ENCODE measurements at places on chromosomes 1 and 21. TPM values are rescaled to one million over a fixed set of nuclear protein-coding genes. Genes with fewer than 3 reads are reported as not detected.

The APOBEC4 gene
- not detected for total RNA-seq

The FAM43B gene
- 2.5 TPM for total RNA-seq

The GJB5 gene
- not detected for total RNA-seq

The ACTA1 gene
- total RNA-seq = not detected

The RAP1GAP gene
- total RNA-seq = 39.2 TPM

The ADGRL2 gene
- total RNA-seq = 71.2 TPM

The ANP32E gene
- 41.7 TPM for total RNA-seq

The SLC26A9 gene
- total RNA-seq = 0.69 TPM

The ACTL8 gene
- not detected for total RNA-seq

The PRDM16 gene
- 21.9 TPM for total RNA-seq

The RHBG gene
- 4.2 TPM for total RNA-seq

The UMODL1 gene
- not detected for total RNA-seq

The RNF186 gene
- total RNA-seq = 2.7 TPM

The MTARC1 gene
- 11.0 TPM for total RNA-seq

The LMOD1 gene
- 33.3 TPM for total RNA-seq

The SYT2 gene
- 0.19 TPM for total RNA-seq

The ARHGEF19 gene
- 8.2 TPM for total RNA-seq

The PTTG1IP gene
- 378 TPM for total RNA-seq

The LYPD8 gene
- 3.2 TPM for total RNA-seq

The GRHL3 gene
- 1.7 TPM for total RNA-seq

The FAM72C gene
- 0.38 TPM for total RNA-seq

The IQGAP3 gene
- 1.7 TPM for total RNA-seq

The OLIG2 gene
- total RNA-seq = not detected

The CLCA1 gene
- not detected for total RNA-seq

The OR2L13 gene
- total RNA-seq = not detected

The RXRG gene
- 0.44 TPM for total RNA-seq

The CDKN2C gene
- 12.5 TPM for total RNA-seq

The ACBD6 gene
- total RNA-seq = 36.4 TPM

The DDX59 gene
- 20.8 TPM for total RNA-seq

The LCE3E gene
- not detected for total RNA-seq

Measured in kidney (tissue), 22 donors.